Renal pelvis (tissue), 12 donors: ENCODE measurements at places on chromosomes 11 and 22.

DNA sequence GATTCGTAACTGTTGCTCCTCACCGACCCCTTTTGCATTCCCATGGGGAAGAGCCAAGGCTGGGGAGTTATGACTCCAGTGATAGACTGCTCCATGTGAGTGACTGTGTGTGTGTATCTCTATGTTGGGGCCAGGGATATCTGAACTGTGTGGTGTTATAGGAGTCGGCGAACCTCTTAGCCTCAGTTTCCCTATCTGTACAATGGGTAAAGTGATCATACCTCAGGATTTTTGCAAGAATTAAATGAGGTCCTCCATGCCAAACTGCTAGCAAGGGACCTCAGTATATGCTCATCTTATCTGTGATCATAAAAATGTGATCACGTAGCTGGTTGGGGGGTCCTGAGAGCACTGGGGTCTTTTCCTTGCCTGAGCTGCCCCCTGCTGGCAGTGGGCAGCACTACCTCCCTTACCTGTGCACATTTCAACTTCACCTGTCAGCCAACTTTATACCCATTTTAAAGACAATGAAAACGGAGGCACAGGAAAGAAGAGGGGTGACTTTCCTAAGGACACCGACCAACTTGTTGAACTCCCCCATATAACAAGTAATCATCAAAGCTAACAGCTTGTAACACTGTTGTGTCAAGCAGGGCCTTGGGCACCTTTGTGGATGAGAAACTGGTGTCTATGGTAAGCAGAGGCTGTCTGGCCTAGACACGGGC, 1.4 kb upstream of the DPP3 start:
- DNase-seq, result no peak

- DNase-seq, result no peak
Observed at GRCh38 chr11:85953491-85954143, 98.4 kb downstream of the CCDC83 start.

GRCh38 chr11:74775762-74776161, 27.1 kb downstream of the RNF169 start:
- DNase-seq, result no peak

DNA sequence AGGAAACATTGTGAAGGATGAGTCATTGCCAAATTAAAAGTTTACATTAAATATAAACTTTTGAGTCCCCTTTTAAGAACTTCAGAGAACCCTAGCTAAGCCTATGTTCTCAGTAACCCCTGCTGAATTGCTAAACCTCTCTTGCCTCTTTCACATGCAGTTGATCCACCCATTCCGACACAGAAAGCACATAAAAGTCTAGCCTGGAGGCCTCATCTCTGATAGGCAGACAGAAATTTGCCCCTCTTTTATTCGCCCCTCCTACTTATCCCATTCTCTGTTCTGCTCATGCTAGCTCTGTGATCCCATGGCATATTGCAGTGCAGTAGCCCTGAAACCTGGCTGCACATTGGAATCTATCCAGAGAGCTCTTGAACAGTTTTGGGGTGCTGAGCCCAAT, 58.2 kb upstream of the PDE3B start:
- no peak for DNase-seq

DNA sequence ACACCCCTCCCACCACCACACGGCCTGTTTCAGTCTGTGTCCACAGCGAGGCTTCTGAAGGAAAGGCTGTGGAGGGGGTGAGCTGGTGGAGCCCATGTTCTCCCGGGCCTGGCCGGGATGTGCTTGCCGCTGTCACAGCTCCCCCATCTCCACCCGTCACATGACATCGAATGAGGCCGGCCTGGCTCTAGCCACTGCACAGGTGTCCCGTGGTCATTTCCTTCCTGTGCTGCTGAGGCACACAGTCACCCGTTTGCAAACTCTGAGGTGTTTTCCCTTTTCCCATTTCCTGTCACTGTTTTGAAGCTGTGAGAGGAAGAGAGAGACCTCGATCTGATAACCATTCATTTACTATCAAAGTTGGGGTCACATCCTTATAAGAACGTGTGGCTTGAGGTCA, 55.7 kb upstream of the CLDN5 start:
- no peak for DNase-seq

DNA sequence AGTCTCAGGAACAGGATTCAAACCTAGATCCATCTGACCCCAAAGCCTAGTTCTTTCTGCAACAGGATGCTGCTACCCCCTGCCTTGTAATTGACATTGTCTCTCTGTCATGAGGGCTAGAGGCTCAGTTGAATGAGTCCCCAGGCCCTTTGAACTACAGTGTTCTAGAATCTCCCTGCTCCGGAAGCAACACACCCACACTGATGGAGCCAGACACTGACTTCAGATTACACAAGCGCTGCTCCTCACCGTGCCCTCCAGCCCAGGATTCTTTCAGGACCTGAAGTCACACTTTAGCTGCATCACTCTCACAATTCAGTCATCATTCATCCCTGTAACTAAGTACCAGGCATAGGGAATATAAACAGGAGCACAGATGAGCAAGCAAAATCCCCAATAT, 69.6 kb downstream of the RAB30 start:
- DNase-seq, result no peak
